ENCODE measurements at places on chromosomes 5 and 9.
A peak's percentile ranks its signal among the peaks of the same experiment; 100 is the strongest.

GRCh38 chr9:132387133-132387532, 19.5 kb downstream of the TTF1 start:
- no peak for DNase-seq

DNA sequence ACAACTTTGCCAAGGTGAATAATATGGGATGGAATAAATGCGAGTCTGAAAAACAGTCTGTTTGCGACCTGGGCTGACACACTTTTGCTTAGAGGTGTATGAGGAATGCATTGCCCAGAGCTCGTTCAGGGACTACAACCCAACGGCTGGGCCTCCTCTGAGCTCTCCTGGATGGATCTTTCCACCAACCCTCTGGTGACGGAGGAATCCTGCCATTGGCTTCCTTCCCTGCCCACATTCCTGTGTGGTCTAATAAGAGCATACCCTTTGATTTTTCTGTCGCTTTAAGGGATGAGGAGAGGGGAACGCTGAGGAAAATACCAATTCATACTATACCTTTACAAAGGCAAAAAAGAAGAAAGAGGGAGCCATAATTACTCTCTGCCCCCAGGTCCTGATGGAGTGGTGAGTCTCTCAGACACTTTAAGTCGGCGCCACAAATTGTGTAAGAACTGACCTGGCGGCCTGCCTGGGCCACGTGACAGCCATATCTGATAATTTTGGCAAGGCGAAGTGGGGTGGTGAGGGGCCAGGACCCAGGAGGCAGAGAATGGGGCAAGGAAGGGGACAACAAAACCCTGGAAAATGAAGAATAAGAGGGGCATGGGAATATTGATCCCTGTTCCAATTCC, 265.2 kb upstream of the MSX2 start:
- no peak for DNase-seq

GRCh38 chr5:97531549-97531948, 348.5 kb upstream of the RIOK2 start:
- DNase-seq: no peak

- no peak for DNase-seq
Observed at GRCh38 chr9:137499858-137500661, 40.9 kb upstream of the NSMF start.

DNA sequence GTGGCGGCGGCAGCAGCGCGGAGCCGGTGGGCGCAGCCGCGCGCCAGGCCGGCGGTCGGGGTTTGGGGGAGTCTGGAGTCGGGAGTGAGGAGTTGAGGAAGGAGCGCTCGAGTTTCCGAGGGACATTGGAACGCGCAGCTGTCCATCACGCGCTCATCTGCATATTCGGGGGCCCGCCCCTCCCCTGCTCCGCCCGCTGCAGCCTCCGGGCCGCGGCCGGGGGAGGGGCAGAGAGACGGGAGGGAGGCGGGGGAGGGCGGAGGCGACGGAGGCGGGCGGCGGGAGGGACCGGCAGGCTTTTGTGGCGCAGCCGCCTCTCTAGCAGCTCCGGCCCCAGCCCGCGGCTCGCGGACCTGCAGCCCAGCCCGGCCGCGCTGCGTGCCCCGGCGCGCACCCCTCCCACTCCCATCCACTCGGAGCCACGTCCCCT, at the start of gene IRX2:
Gene IRX2, minus strand, starts transcription at position 86 of the 430 bp plus-strand sequence. CDS start 264 bp downstream, outside the sequence.
- DNase-seq: peak; percentile 77

- DNase-seq: no peak
Observed at GRCh38 chr5:119021149-119021732, 32.9 kb upstream of the DTWD2 start.

- DNase-seq: no peak
Observed at GRCh38 chr9:93659837-93660177, 83.4 kb downstream of the PHF2 start.

DNA sequence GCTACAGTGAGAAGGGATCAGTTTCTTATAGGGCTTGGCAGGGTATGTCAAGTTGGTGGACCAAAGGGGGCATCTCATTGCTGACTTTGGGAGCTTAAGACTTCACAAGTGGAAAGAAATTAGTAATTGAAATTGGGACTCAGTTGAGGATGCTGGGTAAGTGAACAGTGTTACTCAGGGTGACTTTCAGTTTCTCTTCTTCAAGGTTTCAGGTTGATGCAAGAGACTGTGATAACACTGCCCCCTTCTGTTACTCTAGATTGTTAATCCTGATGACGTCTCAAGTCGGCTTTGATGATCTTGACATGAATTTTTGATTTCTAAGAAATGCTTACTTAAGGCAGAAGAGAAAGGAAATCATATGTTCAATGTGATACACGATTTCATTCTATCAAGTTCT, 21.3 kb downstream of the KCTD16 start:
- DNase-seq: peak; percentile 19

- DNase-seq: no peak
Observed at GRCh38 chr9:109482391-109482916, 15.7 kb downstream of the PTPN3 start.

GRCh38 chr9:111298111-111298510, 31.9 kb downstream of the OR2K2 start:
- DNase-seq: no peak

DNA sequence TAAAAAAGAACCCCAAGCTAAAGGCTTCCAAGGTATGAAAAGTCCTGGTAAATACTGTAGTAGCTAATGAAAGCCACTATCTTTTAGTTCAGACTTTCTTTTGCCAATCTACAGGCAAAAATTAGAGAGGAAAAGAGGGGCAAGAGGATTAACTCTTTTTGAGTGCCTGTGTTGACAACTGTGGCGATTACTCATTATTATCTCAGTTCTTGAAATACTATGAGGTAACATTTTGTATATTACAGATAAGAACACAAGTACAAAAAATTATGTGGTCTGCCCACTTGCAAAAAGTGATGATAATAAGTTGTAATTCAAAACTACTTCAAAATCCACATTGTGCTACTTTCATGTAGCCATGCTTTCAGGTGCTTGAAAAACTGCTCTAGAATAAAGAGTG, 144.0 kb downstream of the DTWD2 start:
- DNase-seq: no peak

GRCh38 chr9:92266486-92266885, 27.0 kb downstream of the IARS1 start:
- DNase-seq: no peak

GRCh38 chr5:55544341-55544740, 9.6 kb upstream of the PLPP1 start:
- DNase-seq: no peak

DNA sequence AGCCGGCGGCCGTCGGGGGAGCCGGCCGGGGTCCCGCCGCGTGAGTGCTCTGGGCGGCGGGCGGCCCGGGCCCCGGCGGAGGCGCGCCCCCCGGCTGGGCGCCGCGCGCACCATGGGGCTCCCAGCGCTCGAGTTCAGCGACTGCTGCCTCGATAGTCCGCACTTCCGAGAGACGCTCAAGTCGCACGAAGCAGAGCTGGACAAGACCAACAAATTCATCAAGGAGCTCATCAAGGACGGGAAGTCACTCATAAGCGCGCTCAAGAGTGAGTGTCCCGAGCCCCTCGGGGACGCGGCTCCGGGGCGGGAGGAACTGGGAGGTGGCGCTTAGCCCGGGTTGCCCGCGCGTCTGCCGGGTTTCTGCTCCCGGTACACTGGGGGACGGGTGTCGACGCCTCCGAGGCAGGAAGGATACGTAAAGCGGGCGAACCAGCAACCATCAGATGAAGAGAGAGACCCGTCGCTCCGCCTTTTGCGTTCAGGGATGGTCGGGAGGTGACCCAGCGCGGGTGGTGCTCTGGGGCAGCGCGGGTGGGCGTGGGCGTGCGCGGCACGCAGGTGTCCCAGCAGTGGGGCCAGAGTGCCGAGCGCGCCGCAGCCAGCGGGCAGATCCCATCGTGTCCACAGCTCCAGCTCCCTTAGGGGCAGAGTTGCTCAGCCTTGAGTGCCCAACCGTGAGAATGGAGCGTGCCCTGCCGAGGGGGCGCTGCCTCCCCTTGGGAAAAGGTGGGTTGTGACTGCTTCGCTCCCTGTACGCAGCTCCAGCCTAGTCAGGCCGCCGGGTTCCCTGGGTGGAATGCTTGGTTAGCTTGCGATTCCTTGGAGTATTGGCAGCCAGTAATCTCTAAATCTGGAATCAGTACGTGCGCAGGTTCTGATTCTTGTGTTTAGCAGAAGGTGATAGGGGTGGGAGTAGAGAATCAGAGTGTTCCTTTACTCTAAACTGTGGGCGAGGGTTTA, 753 bp downstream of the ARHGAP26 start:
- DNase-seq: peak; percentile 43

DNA sequence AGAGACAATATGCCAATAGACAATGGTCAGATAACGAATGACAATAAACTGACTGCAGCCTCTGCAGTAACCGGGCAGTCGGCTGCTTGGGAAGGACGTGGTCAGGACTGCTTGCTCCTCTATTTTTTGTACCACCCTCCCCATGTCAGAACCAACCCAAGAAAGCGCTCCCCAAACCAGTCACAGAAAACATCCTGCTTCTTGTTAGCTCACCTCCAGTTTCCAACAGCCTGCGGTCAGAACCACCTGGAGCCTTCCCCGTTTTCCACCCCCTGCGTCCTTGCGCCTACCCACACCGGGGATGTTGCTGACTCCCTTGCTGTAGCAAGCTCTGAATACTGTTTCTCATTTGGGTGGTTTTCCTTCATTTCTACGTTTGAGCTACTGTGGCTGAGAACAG, 1.7 kb upstream of the MRNIP start:
- DNase-seq: no peak

DNA sequence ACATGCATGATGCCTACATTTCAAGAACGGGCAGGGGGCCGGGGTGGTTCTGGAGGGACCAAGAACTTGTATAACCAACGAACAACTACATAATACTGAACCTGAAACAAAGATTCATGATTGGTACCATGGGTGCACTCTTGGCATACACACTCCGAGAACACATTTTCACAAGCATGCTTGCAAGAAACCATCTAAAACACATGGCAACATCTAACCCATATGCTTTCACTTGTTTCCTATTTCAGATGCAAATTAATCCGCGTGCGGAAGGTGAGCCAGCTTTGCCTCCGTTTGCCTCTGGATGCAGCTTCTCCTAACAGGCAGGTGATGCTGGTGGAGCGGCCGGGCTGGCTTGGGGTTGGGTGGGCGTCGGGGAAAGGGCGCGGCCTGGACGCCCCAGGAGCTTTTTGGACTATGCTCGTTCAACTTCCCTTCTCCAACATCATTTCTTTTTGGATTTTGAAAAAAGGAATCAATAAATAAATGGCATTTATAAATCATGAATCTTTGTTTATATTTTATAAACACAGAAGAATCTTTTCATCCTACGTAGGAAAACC, 12.5 kb upstream of the SEC16A start:
- DNase-seq: no peak

DNA sequence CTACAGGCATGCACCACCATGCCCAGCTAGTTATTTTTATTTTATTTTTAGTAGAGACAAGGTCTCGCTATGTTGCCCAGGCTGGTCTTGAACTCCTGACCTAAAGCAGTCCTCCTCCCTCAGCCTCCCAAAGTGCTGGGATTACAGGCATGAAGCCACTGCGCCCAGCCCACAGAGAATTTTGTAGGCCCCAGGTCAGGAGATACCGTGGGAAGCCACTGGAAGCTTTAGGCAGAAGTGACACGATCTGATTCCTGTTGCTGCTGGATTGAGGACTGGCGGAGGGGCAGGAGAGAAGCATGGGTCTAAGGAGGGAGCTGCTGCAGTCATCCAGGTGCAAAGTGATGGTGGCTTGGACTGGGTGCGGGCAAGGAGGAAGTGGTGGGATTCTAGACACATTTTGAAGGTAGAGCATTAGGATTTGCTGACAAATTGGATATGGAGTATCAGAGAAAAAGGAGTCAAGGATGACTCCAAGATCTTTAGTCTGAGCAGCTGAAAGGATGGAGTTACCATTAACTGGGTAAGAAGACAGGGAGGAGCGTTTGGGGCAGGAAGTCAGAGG, 20.7 kb downstream of the TCF7 start:
- DNase-seq: no peak

- peak; percentile 64 for DNase-seq
Observed at GRCh38 chr5:64074533-64074932, 91.1 kb upstream of the RNF180 start.

GRCh38 chr5:72324189-72324825, 4.1 kb downstream of the PTCD2 start:
- no peak for DNase-seq

DNA sequence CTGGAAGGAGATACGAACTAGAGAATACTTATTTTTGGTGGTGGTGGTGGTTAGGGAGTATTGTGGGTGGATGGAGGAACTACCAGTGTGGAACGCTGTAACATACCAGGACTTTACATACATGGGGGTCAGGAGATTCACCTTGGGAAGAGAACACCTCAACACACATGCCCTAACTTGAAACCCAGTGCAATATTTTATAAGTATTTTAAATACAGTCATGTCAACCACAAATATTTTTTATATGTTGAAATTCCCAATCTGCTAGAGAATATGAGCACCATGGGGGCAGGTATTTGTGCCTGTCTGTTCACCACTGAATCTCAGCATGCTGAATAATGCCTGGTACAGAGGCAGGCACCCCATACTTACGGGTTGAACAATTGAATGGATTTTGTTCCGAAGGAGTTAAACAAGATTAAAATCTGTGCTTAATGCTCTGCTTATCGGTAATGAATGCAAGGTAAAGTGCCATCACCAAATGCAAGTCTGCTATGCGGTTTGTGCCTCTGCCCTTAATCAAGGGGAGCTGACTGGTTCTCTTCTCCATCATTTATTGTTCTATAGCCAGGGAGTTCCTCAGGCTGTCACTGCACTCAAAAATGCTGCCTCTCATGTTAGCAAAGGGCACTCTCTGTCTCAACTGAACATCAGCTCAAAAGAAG, 65.3 kb downstream of the RASEF start:
- no peak for DNase-seq

DNA sequence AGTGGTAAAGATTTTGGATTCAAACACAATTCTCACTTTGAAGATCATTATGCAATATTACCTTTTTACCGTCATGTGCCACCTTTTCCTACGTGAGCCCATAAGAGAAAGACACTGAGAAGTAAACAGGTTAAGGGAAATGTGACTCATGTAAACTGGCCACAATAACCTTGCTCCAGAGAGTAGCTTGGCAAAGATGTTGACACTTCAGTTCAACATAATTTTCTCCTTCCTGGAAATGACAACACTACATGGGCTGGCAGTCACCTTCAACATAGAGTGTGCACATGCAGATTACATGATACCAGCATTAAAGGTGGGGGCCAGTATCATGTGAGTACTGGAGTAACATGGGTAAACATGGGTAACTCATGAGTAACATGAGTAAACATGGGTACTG, 141.9 kb downstream of the CDK5RAP2 start:
- no peak for DNase-seq

DNA sequence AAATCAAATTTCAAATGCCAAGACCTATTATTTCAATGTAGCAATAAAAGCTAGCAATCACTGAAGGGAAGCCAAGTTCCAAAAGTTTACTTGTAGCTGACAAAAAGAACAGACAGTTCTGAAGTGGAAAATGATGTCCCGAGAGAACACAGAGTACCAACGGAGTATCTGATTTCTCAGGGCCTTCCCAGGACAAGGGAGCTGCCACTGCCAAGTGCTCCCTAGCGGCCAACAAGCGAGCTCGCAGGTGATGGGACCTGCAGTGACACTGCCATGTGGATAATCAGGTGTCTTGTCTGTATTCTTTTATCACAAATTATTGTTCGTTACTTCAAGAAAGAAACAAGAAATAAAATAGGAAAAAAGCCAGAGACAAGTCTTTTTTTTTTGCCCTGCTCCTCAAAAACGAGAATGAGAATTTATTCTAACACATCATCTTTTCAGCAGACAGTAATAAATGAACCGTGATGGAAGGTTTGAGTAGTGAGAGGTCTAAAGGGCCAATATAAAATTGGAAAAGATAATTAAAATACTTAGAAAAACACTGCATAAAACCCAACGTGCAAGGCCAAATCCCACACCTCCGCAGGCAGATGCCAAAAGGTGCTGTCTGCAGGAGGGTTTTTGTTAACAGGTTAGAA, 159.4 kb downstream of the MYO10 start:
- peak; percentile 41 for DNase-seq

GRCh38 chr5:124706051-124706450, 40.4 kb downstream of the ZNF608 start:
- no peak for DNase-seq

Data from iPS-NIHi11 (cell line).